ENCODE measurements at places on chromosomes 1 and 21. TPM values are rescaled to one million over a fixed set of nuclear protein-coding genes. Genes with fewer than 3 reads are reported as not detected.

Gene FBLIM1
- total RNA-seq = 9.0 TPM

Gene TMEM79
- total RNA-seq = 2.6 TPM

Gene NHLH2
- total RNA-seq = not detected

Gene ADAM30
- not detected for total RNA-seq

Gene CATSPERE
- total RNA-seq = 0.06 TPM

Gene FH
- 97.5 TPM for total RNA-seq

Gene TMEM61
- not detected for total RNA-seq

Gene DEPDC1
- 44.8 TPM for total RNA-seq

Gene PYHIN1
- not detected for total RNA-seq

DNA sequence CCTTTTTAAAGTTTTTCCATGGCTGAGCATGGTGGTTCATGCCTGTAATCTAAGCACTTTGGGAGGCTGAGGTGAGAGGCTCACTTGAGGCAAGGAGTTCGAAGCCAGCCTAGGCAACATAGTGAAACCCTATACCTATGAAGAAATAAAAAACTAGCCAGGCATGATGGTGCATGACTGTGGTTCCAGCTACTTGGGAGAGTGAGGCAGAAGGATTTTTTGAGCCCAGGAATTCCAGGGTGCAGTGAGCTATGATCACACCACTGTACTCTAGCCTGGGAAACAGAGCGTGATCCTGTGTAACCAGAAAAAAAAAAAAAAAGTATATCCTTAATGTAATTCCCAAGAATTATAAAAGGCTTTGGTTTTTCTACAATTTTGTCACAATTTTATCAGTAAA, 17.4 kb downstream of the DEPDC1 start:
- no peak overlapping the region for H3K4me3 ChIP-seq
- no peaks in the 10 kb centered on the region for H3K4me1 ChIP-seq
- H3K27me3 ChIP-seq = no peaks in the 10 kb centered on the region
- H3K27ac ChIP-seq = no peak overlapping the region
- H3K36me3 ChIP-seq = peaks cover 80% of the 10 kb centered on the region
- DNase-seq = no peak

GRCh38 chr21:44957901-44958451, 18.1 kb downstream of the SLX9 start:
- H3K27me3 ChIP-seq = no peaks in the 10 kb centered on the region
- no peak overlapping the region for H3K27ac ChIP-seq
- H3K4me3 ChIP-seq = no peak overlapping the region
- peaks cover 10% of the 10 kb centered on the region for H3K4me1 ChIP-seq
- DNase-seq = no peak

GRCh38 chr21:37668462-37669239, 247.6 kb downstream of the KCNJ6 start:
- H3K4me3 ChIP-seq = no peak overlapping the region
- H3K36me3 ChIP-seq = no peaks in the 10 kb centered on the region
- no peak for DNase-seq
- no peaks in the 10 kb centered on the region for H3K4me1 ChIP-seq
- H3K27me3 ChIP-seq = no peaks in the 10 kb centered on the region
- no peak overlapping the region for H3K27ac ChIP-seq

DNA sequence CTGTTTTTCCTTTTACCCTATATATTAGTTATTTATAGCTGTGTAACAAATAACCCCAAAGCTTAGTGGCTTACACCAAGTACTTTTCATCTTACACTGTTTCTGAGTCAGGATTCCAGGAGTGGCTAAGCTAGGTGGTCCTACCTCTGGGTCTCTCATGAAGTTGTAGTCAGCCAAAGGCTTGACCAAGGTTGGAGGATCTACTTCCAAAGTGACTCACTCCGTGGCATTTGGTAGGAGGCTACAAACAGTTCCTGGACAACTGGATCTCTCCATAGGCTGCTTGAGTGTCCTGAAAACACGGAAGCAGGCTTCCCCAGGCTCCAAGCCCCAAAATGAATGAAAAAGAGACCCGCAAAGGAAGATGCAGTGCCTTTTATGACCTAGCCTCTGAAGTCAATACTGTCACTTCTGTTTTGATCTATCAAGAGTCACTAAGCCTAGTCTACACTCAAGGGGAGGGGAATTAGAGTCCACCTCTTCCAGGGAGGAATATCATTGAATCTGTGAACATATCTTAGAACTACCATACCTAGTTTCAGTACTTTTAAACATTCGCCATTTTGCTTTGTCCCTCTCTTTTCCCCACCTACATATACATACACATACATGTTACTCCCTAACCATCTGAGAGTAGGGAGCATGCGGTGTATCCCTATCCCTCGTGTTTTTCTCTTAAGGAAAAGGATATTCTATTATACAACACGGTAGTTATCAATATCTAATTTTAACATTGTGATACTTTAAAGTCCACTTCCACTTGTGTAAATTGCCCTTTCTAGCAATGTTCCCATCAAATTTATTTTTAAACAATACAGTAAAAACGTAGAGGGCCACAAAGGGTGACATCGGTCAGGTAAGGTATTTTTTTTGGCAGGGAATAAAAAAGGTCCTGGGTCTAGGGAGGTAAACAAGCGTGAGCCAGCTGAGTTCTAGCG, 67.2 kb downstream of the SLC35A3 start:
- H3K27ac ChIP-seq = peak overlapping the region; percentile 87
- H3K4me1 ChIP-seq = peaks cover 5% of the 10 kb centered on the region
- peak; percentile 34 for DNase-seq
- peak overlapping the region; percentile 82 for H3K4me3 ChIP-seq

DNA sequence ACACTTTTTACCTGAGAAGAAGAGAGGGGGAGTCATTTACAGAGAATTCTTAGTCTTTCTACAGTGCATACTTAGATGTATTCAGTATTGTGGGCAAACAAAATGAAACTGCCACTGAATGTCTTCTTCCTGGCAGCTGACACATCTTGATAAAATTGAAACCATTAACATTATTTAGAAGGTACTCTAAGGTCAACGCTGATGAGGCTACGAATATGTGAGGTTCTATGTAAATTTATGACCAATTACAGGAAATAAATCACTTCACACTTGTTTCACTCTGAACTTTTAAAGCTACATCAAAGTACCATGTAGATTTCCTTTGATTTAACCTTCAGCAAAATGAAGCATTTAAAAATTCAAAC, 51.3 kb upstream of the GFI1 start:
- no peaks in the 10 kb centered on the region for H3K27me3 ChIP-seq
- no peaks in the 10 kb centered on the region for H3K36me3 ChIP-seq
- no peak overlapping the region for H3K4me3 ChIP-seq

- no peak overlapping the region for H3K4me3 ChIP-seq
- peaks cover 17% of the 10 kb centered on the region for H3K27me3 ChIP-seq
- H3K27ac ChIP-seq = no peak overlapping the region
- H3K36me3 ChIP-seq = no peaks in the 10 kb centered on the region
- peak; percentile 75 for DNase-seq
Measured at GRCh38 chr1:3471356-3472087, 17.1 kb downstream of the ARHGEF16 start.

GRCh38 chr1:44655609-44656008, 18.7 kb downstream of the TMEM53 start:
- no peaks in the 10 kb centered on the region for H3K27me3 ChIP-seq
- H3K36me3 ChIP-seq = peaks cover 1% of the 10 kb centered on the region
- DNase-seq = peak; percentile 40
- peaks cover 11% of the 10 kb centered on the region for H3K4me1 ChIP-seq
- no peak overlapping the region for H3K4me3 ChIP-seq
- H3K27ac ChIP-seq = no peak overlapping the region

DNA sequence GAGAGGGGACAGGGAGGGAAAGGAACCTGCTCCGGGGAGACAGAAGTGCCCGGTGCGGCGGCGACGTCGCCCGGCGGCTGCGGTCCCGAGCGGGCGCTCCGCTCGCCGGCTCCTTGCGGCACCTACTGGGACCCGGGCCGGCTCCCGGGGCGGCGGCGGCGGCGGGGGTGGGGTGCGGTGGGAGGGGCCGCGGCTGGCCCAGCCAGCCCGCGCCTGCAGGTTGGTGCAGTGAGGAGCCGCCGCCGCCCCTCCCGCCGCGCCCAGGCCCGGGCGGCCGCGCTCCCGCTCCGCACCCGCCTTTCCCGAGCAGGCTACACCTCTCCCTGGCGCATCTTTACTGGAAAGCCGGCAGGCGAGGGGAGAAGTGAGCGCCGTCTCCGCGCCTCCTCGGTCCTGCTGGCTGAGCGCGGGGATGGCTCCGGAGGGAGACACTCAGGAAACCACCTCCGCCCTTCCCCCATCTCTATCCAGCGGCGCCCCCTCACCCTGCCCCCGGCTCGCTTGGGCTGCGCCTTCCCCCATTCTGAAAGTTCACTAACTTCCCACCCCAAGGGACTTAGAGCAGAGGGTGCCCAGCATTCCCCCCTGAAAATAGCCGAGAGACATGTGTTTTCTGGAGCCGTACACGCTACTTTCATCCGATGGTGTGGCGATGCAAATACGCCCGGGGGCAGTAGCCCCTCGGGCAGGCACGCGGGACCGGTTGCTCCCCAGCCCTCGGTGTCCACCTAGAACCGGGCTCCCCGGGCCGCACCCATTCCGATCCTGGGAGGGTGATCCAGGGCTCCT, at the start of gene PLD5:
Gene PLD5, minus strand, starts transcription at position 127 of the 789 bp plus-strand sequence.
- peak; percentile 28 for DNase-seq
- peaks cover 5% of the 10 kb centered on the region for H3K27me3 ChIP-seq
- no peak within 1 kb of the TSS for H3K27ac ChIP-seq
- no peaks in the 10 kb centered on the region for H3K36me3 ChIP-seq

DNA sequence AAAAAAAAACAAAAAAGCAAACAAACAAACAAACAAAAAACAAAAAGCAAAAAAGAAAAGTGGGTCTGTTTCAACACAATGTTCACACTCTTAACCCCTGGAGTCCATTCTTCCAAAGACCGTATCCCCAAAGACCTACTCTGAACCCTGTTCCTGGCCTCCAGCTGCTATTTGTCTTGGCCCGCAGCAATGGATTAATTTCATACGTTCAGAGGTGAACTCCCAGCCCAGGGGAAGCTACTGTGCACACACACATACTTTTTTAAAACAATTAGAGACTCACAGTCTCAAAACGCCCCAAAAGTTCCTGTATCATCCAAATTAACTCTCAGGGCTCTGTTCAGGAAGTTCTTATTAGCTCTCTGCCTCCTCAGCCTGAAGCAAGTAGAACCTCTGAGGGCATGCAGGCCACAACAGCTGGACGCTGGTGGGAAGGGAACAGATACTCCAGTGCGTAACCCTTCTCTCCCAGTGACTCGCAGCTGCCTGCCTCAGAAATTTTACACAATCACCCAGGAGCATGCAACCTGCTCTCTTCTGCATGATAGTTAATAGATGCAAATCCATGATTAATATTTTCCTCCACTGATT, 395.4 kb downstream of the RRAGC start:
- H3K36me3 ChIP-seq = no peaks in the 10 kb centered on the region
- no peak overlapping the region for H3K4me3 ChIP-seq
- H3K27me3 ChIP-seq = no peaks in the 10 kb centered on the region
- peak overlapping the region; percentile 74 for H3K27ac ChIP-seq

GRCh38 chr1:225860107-225860506, 22.1 kb downstream of the TMEM63A start:
- H3K27me3 ChIP-seq = no peaks in the 10 kb centered on the region
- H3K4me3 ChIP-seq = no peak overlapping the region
- no peak for DNase-seq
- no peaks in the 10 kb centered on the region for H3K4me1 ChIP-seq
- no peak overlapping the region for H3K27ac ChIP-seq

- H3K27ac ChIP-seq = no peak overlapping the region
- no peaks in the 10 kb centered on the region for H3K27me3 ChIP-seq
- no peaks in the 10 kb centered on the region for H3K4me1 ChIP-seq
Measured at GRCh38 chr21:29487154-29487553, 188.4 kb downstream of the BACH1 start.

- H3K4me1 ChIP-seq = peaks cover 16% of the 10 kb centered on the region
- H3K27me3 ChIP-seq = peaks cover 53% of the 10 kb centered on the region
- H3K27ac ChIP-seq = no peak overlapping the region
Measured at GRCh38 chr1:1063261-1063944, 10.7 kb downstream of the RNF223 start.

GRCh38 chr1:57603696-57604095, 179.8 kb upstream of the DAB1 start:
- H3K27me3 ChIP-seq = no peaks in the 10 kb centered on the region
- no peak overlapping the region for H3K27ac ChIP-seq
- DNase-seq = no peak
- no peaks in the 10 kb centered on the region for H3K36me3 ChIP-seq
- no peaks in the 10 kb centered on the region for H3K4me1 ChIP-seq

GRCh38 chr1:45647248-45648021, 23.6 kb upstream of the CCDC17 start:
- peaks cover 60% of the 10 kb centered on the region for H3K36me3 ChIP-seq
- H3K27me3 ChIP-seq = no peaks in the 10 kb centered on the region
- no peaks in the 10 kb centered on the region for H3K4me1 ChIP-seq
- H3K27ac ChIP-seq = no peak overlapping the region
- H3K4me3 ChIP-seq = no peak overlapping the region
- no peak for DNase-seq

GRCh38 chr1:246212013-246212412, 295.1 kb downstream of the SMYD3 start:
- no peaks in the 10 kb centered on the region for H3K27me3 ChIP-seq
- no peaks in the 10 kb centered on the region for H3K4me1 ChIP-seq
- no peak overlapping the region for H3K27ac ChIP-seq
- no peaks in the 10 kb centered on the region for H3K36me3 ChIP-seq
- no peak for DNase-seq

- no peak for DNase-seq
- no peak overlapping the region for H3K27ac ChIP-seq
- H3K4me3 ChIP-seq = no peak overlapping the region
- no peaks in the 10 kb centered on the region for H3K27me3 ChIP-seq
Measured at GRCh38 chr1:39214998-39215873, 10.7 kb downstream of the MACF1 start.

Data from SJCRH30 (cell line).